Kidney (tissue), 22 donors: ENCODE measurements at places on chromosomes 6 and 20.

GRCh38 chr20:60249436-60249835 is 291.2 kb downstream of the CDH26 start:
- DNase-seq: no peak

GRCh38 chr6:124970243-124970642 is 8.0 kb downstream of the RNF217 start:
- DNase-seq: no peak

DNA sequence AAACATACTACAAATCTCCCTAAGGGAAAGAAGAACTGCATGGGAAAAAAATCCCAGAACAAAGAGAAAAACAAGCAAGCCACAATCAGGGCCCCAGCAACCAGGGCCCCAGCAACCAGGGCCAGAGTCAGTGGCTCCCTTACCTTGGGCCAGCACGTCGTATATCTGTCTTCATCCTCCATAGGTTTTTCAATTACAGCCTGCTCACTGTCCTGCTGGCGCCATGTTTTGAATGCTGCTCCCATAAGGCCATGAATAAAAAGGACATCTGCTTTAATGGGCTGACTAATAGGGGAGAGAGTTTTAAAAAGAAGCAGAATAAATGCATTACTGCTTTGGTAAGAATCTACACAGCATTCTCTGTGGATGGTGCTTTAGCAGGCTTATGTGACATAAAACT is 49.2 kb downstream of the SERAC1 start:
- no peak for DNase-seq

GRCh38 chr20:1929460-1929859 is 34.3 kb downstream of the SIRPA start:
- no peak for DNase-seq

- DNase-seq: no peak
Measured at GRCh38 chr20:45485388-45485787, 15.8 kb downstream of the WFDC2 start.

DNA sequence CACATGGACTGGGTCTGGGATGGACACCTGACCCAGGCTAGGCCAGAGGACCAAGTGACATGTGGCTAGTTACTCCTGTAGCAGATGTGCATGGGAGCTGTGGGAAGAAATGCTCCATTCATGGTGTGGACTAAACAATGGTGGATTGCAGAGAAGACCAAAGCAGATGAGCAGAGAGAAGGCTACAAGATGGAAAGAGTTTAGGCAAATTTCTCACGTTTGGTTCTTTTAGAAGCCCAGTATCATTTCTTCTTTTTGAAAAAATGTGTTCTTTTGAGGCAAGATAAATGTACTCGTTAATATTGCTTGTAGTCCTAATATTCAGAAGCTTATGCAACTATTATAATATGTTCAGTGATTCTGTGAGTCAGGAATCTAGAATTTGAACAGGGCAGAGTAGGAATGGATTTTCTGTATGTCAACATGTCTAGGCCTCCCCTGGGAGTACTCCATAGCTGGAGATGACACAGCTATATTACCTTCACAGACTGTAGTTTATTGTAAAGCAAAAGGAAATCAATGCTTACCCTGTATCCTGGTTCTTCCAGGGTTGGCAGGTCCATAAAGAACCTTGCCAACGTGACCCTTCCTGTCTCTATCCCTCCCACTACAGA is 2.3 kb upstream of the BTN2A1 start:
- no peak for DNase-seq

DNA sequence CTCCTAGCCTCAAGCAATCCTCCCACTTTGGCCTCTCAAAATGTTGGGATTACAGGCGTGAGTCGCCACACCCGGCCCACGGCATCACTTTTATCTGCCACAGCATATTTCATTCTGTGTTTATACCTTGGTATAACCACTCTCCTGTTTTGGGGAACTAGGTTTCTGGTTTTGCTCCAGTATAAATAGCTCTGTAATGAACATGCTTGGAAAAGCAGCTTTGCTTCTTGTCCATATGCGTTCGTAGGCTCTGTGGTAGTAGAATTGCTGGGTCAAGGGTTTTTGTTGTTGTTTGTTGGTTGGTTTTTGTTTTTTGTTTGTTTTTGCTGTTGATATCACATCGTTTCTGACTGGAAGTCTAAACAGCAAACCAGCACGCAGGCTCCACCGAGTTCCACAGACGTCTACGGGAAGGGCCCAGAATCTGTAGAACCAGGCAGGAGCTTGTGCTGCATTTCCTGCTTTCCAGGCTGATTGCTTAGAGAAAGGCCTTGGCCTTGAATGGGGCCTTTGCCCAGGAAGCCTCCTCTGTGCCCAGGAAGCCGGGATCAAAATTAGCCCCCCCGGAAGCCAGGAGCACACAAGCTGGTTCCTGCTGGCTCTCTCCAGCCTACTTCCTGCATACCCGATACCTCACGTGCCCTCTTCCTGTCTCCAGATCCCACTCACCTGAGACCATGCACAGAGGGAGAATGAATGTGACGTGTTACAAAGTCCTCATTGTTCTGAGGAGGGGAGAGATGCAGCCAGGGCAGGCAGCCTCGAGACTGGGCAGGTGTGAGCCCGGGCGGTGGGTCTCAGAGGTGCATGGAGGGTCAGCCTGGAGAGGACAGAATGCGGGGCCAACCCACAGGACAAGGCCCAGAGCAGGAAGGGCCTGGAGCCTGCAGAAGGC is 34.7 kb downstream of the AAR2 start:
- no peak for DNase-seq

GRCh38 chr6:100726666-100727065 is 154.5 kb downstream of the ASCC3 start:
- no peak for DNase-seq

DNA sequence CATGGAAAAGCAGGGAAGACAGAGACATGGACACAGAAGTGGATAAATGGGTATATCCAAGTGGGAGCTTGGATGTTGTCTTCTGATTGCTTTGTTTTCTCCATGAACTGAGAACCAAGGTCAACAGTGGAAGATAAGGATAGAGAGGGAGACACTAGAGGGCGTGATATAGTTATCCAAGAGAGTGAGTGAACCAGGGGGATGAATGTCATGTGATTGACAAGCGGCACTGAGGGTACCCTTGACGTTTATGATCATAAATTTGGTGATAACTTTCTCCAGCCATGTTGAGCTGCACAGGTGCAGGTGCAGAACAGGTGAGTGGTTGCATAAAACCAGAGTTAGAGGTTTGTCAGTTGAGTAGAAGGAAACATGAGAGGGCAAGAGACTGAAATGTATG is 20.7 kb downstream of the EBF4 start:
- DNase-seq: no peak

GRCh38 chr20:13758884-13759283 is 25.8 kb downstream of the ESF1 start:
- DNase-seq: no peak

- no peak for DNase-seq
Measured at GRCh38 chr20:54063992-54064676, 6.3 kb downstream of the BCAS1 start.

DNA sequence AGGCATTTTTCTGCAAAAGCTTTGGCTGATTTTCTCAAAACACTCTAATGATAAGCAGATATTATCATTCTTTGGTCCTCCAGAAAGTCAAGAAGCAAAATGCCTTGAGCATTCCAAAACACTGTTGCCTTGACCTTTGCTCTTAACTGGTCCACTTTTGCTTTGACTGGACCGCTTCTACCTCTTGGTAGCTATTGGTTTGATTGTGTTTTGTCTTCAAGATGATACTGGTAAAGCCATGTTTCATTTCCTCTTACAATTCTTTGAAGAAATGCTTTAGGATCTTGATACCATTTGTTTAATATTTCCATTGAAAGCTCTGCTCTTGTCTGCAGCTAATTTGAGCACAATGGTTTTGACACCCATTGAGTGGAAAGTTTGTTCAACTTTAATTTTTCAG is 35.6 kb upstream of the SDHAF4 start:
- DNase-seq: no peak

- DNase-seq: no peak
Measured at GRCh38 chr6:130980310-130981032, 82.6 kb downstream of the EPB41L2 start.

DNA sequence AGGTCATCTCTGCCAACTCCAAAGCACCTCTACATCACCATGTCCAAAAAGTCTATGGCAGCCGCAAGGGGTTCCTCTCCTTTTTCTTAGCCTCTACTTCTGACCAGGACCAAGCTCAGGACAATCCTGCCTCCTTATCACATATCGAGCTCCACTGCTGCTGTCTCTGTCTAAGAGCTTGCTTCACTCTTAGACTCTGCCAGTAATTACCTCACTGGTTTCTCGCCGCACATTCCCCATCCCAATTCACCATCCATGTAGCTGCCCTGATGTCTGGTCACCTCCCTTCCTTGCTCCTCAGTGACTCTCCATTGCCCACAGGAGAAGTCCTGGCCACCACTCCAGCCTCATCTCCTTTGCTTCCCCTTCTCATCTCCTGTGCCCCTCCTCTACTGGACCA is 24.1 kb upstream of the PI16 start:
- no peak for DNase-seq

DNA sequence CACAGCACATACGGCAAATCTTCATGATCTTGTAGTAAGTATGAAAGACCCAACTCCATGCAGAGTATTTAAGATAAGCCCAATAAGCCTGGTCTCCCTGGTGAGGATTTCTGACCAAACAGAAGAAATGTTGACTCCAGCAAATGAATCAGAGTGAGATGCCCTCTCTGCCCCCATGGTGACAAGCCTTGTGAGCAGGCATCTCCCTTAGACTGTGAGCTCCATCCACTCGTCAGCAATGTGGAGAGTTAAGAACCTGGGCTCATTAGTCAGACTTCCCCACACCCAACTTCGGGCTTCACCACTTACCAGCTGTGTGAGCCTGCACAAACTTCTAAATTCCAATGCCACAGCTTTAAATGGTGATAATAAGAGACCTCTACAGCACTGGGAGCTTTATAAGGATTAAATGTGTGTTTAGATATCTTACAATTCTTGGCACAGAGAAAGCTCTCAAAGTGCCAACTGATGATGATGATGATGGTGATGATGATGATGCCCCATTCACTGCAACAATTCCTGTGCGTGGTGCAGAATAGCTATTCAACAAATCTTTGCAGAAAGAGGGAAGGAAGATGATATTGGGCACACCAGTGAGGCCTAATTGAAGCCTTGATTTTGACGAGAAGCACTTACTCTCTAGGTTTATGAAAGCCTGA is 253.4 kb upstream of the TAB2 start:
- DNase-seq: no peak

DNA sequence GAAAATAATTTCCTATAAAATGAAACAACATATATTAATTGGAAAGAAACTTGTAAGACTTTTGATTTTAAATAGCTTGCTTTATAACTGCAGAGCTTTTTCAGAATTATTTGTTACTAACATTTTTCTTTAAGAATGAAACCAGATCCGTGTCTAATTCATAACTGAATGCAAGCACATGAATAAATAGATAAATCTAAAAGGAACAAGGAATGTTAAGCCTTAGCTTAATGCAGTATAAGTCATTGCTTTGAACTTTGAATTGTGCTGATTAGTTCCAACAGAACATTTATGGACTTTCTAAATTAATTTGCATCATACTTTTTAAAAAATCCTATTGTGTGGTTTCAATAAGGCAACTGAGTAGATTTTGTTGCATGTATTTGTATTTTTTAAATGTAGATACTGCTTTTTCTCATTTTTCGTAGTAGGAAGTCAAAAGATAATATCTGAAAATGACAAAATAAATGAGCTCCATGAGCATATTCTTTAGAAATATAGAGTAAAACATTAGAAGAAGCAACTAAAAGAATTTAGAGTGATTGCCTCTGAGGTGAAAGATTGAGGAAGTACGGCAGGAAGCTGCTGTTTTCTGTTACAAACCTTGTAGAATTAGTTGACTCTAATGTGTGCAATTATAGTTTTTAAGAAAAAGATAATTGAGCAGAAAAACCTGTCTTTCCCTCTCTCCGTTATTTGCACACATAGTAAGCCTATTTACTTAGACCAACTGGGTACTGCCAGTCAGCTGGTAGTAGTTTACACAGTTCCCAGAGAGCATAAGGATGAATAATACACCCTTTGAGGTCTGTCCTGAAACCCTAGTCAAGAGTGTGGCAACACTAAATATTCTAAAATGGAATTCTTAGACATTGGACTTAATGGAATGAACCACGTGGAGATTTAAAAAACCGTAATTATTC is 32.6 kb upstream of the SLC35D3 start:
- no peak for DNase-seq

GRCh38 chr6:125584468-125584939 is 164.9 kb upstream of the HEY2 start:
- peak; percentile 54 for DNase-seq

- DNase-seq: no peak
Measured at GRCh38 chr20:59042151-59042795, at the start of gene PRELID3B. Gene PRELID3B (minus strand): TSS chr20:59042786. CDS start chr20:59042730, 56 bp downstream.

DNA sequence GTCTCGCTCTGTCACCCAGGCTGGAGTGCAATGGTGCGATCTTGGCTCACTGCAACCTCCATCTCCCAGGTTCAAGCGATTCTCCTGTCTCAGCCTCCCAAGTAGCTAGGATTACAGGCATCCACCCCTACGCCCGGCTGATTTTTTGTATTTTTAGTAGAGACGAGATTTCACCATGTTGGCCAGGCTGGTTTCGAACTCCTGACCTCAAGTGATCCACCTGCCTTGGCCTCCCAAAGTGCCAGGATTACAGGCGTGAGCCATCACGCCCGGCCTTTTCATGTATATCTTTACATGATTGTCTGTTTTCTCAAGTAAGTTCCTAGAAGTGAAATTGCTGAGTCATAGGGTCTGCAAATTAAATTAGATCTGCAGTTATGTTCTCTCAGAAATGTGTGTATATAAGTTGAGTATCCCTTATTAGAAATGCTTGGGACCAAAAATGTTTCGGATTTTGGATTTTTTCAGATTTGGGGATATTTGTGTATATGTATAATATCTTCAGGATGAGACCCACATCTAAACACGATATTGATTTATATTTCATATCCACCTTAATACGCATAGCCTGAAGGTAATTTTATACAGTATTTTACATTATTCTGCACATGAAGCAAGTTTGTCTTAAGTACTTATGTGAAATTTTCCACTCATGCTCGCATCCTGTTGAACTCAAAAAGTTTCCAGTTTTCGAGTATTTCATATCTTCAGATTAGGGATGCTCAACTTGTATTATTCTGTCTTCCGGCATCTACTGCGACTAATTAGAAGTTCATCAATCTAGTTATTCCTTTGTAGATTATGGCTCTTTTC is 40.4 kb downstream of the TAB2 start:
- no peak for DNase-seq

GRCh38 chr6:109261811-109262210 is 120.5 kb downstream of the CD164 start:
- DNase-seq: no peak

GRCh38 chr6:13468839-13469238 is 18.6 kb downstream of the GFOD1 start:
- DNase-seq: no peak

GRCh38 chr20:57189713-57190112 is 76.7 kb downstream of the BMP7 start:
- no peak for DNase-seq

DNA sequence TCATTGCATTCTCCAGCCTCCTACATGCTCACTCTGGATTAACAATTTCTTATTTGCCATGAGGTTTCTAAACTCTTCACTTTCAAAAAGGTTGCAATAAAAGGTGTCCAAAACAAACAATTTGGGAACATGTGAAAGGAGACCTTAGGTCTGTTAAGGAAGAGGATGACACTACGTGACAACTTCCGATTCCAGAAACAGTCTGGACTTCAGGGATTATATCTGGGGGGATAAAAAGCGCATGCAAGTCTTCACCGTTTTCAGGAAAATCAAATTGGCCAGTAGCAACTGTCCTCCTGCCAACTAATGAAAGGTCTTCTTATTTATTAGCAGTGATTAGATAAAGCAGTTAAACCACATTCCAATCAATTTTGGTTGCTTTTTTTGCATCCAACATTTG is 1.8 kb downstream of the ZDHHC14 start:
- no peak for DNase-seq

GRCh38 chr6:156474507-156475120 is 302.6 kb upstream of the ARID1B start:
- DNase-seq: no peak

- peak; percentile 68 for DNase-seq
Measured at GRCh38 chr6:1837826-1838225, 228.1 kb downstream of the FOXC1 start.
